ENCODE measurements at places on chromosomes 7 and 10.
A peak's percentile ranks its signal among the peaks of the same experiment; 100 is the strongest.

GRCh38 chr10:91590904-91591796, 41.7 kb downstream of the PPP1R3C start:
- no peak for DNase-seq

DNA sequence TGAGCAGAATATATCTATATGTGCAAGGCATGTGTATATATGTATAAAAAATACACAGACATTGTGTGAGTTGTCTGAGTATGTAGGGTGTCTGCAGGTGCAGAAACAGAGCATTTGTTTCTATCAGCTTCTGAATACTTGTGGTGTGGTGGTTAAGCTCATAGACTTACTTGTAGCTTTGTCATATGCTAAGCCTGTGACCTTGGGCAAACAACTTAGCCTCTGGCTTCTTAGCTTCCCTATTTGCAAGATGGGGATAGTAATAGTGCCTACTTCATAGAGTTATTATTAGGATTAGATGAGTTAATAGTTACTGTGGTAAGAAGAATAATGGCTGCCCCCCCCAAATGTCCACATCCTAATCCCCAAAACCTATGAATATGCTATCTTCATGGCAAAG, 28.2 kb upstream of the PAX2 start:
- no peak for DNase-seq

GRCh38 chr7:132573251-132573955, 2.9 kb downstream of the PLXNA4 start:
- no peak for DNase-seq

- no peak for DNase-seq
These were observed 460 bp downstream of the ANXA11 start for GRCh38 chr10:80204677-80205476.

DNA sequence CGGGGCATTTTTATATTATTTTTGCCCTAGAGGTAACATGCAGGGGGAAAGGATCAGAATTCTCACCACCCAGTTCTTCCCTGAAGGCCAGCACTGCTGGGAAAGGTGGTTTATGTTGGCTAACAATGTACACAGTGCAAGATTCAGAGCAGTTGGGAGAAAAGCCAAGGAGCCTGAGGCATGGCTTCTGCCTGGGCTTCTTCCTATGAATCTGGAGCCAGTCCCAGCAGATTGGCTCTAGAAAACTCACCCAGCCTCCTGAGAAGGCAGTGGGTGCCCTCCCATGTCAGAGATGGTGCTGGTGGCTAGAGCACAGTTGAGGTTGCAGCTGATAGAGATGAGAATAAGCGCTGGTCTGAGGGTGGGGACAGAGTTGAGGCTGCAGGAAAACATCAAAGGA, 44.7 kb upstream of the GPR26 start:
- DNase-seq = no peak

DNA sequence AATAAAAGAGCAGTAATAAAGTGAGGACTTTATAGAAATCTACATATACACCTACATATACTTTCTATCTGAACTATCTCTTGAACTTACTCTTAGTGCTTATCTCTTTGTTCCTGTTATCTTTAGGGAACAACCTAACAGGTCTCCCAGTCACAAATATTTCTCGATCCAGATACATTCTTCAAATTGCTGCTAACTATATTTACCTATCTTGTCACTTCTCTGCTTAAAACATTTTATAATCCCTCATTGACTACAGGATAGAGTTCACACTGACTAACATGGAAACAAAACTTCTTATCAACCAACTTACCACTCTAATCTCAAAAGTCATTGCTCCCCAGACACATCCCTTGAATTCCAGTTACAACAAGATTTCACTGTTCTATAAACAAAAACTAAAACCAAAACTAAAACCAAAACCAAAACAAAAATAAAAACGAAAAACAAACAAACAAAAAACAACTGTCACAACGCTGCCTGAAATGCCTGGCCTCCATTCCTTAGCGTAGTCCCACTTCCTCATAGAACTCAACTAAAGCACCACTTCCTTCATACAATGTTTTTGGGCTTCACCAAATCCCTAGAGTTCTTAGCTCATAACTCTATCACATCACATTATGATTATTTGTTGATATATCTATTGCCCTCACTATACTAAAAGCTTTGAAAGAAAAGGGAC, 134.7 kb downstream of the SEMA3D start:
- DNase-seq = no peak

DNA sequence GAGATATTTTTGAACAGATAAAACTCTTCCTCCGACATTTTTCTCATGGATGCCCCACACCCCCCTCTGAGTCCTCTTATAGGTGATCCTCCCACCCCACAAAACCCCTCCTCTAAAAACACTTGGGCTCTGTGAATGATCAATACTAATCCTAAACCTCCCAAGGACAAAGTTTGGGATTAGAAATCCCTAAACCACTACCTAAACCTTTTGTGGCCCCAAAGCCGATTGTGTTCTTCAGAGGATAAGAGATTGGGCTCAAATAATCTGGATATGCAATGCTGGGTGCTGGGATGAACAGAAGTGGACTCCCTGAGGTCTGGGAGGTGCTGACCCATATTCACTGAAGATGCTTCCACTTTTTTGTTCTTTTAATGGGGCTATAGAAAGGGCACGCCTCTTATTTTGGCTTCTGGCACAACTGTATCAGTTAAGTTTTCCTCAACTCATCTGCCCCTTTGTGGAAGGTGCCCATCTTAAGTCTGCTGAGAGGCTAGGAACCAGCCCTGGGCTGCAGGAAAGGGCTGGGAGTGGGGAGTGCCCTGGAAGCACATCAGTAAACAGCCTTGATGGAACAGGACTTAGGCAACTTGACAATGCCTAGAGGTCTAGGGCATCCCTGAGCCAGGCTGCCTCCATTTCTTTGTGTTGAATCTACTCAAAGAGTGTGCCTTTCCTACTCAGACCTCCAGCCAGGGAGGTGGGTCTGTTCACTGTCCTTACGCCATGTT, at the start of gene OPN1SW:
Gene OPN1SW (minus strand): TSS at position 51 of the 731 bp plus-strand sequence. CDS start 13 bp downstream, at position 38.
- no peak for DNase-seq

GRCh38 chr10:23474626-23475025, 35.8 kb downstream of the OTUD1 start:
- no peak for DNase-seq

DNA sequence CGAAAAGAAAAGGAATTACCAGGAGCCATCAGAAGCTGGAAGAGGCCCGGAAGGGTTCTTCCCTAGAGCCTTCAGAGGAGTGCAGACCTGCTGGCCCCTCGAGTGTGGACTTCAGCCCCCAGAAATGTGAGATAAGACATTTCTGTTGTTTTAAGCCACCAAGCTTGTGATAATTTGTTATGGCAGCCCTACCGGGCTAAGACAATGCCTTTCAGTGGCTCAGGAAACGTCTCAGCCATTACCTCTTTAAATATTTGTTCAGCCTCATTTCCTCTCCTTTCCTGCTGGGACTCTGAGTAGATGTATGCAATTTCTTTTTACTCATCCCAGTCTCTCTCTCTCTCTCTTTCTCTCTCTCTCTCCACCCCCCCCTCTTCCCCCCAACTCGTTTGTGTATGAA, 174.7 kb upstream of the GRB10 start:
- DNase-seq = no peak

GRCh38 chr10:12103802-12104201, 25.7 kb upstream of the SEC61A2 start:
- DNase-seq = no peak

- DNase-seq = no peak
These were observed 42.2 kb downstream of the AHR start for GRCh38 chr7:17340655-17341054.

- no peak for DNase-seq
These were observed 356.2 kb upstream of the LRGUK start for GRCh38 chr7:133770863-133771492.

DNA sequence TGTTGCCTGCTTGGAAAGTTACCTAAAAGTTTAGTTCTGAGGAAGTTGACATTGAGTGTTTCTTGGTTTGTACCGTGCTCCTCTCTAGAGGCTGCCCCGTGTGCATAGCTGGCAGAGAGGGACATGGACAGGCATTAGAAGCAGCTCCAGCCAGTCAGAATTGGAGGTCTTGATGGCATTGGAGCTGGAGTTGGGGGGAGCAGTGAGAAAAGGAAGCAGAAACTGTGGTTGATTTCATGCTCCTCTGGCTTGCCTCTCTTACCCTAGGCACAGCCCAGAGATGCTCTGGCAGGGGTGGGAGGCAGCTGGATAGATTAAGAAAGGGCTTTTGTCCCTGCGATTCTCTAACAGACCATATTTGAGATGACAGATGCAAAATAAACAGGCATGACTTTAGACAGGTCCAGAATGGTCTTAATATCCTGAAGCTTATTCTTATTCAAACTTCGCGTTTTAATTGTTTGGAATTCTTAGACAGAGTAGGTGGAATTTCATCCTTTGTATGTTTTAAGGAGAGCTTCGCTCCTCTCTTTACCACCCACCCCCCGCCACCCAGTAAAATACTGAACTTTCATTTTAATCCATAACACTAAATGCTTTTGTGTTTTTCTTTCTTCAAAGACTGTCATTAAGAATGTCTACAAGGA, 73.5 kb upstream of the GLCCI1 start:
- DNase-seq = no peak

DNA sequence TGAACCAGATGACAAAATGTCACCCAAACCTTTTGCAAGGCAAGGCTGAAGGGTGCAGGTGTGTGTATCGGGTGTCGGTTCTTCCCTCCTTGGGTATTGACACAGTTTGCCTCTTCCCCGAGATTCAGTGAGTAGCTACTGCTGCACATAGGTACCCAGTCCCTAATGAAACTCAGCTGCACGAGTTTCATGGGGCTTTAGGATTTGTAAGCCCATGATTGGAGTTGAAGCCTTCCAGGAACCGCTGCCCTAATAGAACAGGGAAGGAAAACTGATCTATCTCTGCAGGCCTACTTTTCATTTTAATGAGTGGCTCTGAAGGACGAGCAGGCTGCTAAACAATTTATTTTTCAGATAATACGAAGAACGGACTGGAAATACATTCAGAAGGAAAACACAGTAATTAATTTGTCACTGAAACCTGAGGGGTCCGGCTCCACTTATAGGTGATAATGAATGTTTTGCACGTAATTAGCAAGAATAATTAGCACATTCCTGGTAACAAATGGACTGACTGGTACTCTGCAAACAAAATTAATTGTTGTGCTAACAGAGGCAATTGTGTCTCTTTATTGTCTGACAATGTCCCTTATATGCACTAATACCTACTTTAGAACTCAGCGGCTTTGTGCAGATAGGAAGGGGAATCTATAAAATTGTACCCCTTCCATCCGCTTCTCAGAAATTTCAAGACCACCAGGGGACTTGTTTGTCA, 49.6 kb upstream of the FZD8 start:
- DNase-seq = no peak

DNA sequence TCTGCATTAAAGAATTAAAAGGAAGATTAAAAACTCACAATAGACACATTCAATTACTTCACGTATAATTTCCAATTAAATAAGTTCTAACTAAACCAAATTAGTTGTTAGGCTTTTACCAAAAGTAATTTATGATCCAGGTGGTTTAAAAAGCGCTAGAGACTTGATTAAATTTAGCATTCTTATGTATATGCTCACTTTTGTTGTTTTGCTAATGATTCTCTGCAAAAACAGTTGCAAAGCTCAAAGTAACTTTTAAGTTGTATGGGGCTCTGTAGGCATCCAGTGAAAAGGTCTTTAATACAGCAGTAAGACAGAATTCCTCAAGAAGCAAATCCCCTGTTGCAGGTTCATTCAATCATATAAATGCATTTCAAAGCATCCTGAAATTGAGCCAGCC, 15.5 kb upstream of the PNPLA8 start:
- DNase-seq = no peak

DNA sequence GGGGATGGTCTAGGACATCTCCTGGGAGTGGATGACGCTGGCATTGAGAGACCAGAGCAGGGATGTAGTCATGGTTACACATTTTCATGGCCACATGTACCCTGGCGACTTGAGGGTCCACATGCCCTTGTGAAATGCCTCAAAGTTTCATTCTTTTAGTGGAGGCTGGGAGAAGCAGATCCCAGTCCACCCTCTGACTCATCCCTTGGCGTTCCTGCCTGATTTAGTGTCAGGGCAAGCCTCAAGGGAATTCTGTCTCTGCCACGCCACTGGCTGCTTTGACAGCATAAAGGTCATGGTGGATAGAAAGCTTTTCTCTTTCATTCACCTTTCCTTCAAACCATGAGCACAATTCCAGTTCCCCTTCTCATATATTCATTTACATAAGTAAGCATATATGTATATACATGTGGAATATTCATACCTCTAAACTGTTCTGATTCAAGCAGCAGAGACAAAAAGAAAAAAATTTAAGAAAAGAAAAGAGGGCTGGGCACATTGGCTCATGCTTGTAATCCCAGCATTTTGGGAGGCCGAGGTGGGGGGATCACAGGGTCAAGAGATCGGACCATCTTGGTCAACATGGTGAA, 21.8 kb upstream of the KIF5B start:
- no peak for DNase-seq

DNA sequence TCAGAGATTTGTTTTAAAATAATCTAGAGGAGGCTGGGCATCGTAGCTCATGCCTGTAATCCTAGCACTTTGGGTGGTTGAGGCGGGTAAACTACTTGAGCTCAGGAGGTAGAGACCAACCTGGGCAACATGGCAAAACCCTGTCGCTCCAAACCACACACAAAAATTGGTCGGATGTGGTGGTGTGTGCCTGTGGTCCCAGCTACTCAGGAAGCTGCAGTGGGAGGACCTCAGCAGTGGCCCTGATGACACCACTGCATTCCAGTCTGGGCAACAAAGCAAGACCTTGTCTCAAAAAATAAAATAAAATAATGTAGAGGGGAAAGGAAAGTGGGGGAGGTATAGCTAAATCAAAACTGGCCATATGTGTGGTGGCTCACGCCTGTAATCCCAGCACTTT, 13.9 kb upstream of the PPP3CB start:
- DNase-seq = no peak

- DNase-seq = no peak
These were observed 12.7 kb downstream of the CHN2 start for GRCh38 chr7:29207162-29207801.

GRCh38 chr7:47254081-47254977, 327.6 kb downstream of the TNS3 start:
- DNase-seq = peak; percentile 71

DNA sequence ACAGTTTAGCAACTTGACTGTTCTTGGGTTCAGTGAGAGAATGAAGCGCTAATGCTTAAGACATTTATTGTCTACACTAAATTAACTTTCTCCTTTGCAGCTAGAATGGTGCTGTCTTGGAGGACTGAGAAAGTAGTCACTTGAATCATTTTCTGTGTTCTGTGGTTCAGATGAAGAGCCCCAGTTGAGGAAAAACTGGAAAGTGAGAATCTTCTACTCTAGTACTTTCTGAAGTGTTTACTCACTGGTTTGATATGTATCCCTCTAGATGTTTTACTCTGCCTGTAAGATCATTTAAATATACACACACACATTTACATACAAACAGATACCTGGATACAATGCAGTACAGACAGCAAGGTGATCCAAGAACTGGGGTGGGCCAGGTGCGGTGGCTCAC, 308.1 kb downstream of the CAMK1D start:
- DNase-seq = no peak

DNA sequence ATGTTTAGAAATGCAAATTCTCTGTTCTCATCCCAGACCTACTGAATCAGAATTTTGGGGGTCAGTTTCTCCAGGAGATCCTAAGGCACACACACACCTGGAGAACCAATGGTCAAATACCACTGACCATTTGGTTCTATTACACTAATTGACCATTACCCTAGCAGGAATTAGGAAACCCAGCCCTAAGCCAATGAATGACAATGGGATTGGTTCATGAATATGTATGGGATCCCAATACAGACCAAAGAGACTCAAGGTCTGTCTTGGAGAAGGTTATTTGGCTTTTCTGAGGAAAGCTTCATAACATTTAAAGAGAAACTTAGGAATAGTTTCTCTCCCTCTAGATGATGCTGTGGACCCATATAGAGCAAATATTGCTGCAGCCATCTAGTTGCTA, 317.0 kb downstream of the BMPER start:
- DNase-seq = no peak

GRCh38 chr10:74342991-74343390, 192.0 kb downstream of the ADK start:
- no peak for DNase-seq

Measured in memory B cell (primary cell).